ENCODE measurements at places on chromosomes 7 and 10.

GRCh38 chr7:130393841-130394411 lies 13.6 kb downstream of the CPA1 start:
- no peak for DNase-seq

GRCh38 chr10:126549344-126549743 lies 121.1 kb downstream of the C10orf90 start:
- DNase-seq, result no peak

GRCh38 chr10:129766611-129767550 lies 197.2 kb downstream of the EBF3 start:
- DNase-seq, result no peak

- DNase-seq, result no peak
Observed at GRCh38 chr10:70978816-70979480, 90.6 kb upstream of the PCBD1 start.

DNA sequence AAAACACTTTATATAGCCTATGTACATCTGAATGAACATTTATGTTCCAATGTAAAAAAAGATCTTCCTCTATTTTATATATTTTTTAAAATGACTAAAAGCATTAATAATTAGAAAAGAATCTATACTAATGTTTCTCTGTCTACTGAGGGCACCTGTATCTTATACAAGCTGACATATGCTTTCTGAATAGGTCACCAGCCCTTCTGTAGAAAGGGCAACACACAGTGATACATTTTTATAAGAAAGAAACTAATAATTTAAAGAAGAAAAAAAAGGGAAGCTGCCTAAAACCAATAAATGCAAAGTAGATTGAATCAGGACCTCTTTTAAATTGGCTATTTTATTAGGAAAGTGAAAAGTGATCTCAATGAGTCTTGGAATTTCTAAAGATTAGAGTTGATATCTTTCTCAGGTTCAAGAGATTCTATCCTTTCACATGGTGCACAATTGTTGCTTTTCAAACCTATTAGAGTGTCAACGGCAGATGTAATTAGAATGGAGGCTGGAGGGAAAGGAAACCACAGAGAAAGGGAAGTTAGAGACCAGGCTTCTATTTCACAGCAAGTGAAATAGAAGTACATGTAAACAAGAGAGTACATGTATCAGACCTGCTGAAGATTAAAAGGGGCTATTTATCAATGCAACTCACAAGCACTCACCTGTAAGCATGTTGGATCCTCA lies 6.3 kb downstream of the MTPN start:
- DNase-seq, result no peak

DNA sequence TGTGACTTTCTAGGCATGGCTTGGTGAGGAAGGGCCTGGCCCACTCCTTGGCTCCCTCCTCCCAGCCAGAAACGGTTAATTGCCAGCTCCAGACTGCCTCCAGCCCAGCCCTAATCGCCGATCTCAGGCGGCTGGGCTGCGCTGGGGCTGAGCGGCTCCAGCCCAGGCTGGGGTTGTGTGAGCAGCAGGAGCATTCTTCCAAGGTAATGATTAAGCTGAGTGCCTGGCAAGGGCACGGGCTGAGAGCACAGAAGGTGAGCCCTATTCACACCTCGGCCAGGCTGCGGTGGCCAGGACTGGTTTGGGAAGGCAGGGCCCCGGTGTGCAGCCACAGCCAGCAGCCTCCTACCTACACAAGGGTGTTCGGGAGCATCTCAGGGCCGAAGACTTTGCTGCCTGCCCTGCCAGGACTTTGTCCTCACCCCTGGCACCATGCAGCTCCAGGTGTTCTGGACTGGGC lies at the start of gene TMEM72:
TSS of gene TMEM72 (plus strand) at position 257 of the 460 bp plus-strand sequence. CDS start at position 433, 176 bp downstream.
- DNase-seq, result no peak

- peak; percentile 85 for DNase-seq
Observed at GRCh38 chr7:69115788-69116187, 482.5 kb upstream of the AUTS2 start.

GRCh38 chr10:63633677-63634487 lies 112.7 kb downstream of the REEP3 start:
- DNase-seq, result peak; percentile 41

DNA sequence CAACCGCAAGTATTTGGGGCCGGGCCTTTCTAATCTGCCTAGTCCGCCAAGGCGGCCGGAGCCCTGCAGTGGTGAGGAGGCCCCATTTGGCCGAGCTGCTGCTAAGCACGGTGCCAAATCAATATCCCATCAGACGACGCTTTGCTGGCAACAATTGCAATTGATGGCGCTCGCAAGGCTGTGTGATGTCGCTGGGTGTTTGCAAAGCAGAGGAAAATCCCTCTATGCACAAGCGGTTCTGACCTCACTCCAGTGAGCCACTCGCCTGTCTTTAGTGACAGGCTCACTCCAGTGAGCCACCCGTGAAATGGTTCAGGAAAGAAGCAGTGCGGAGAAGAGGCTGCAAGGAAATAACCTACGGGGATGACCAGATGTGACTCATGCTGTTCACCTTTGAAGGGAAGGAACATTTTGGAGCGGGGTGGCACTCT lies 18.3 kb upstream of the PDE1C start:
- no peak for DNase-seq

GRCh38 chr10:133335246-133336117 lies 1.2 kb downstream of the CALY start:
- peak; percentile 65 for DNase-seq

GRCh38 chr7:7805511-7806153 lies 87.2 kb upstream of the RPA3 start:
- no peak for DNase-seq

DNA sequence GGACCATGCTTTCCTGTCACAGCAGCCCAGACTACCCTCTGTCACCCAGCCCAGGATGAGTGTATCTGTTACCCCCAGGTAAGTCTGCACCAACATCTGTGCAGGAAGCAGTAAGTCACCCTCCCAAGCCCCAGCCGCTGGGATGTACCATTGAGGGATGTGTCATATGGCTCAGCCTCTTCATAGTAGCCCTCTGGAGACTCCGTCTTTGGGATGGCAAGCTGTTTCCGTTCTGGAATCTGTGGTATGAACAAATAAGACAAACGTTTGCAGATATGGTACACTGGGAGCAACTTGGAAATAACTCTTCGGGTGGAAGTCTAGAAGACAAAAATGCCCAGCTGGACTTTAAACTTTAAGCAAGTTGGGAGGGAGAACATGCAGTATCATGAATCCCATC lies 81.3 kb downstream of the AFAP1L2 start:
- DNase-seq, result peak; percentile 25

- DNase-seq, result no peak
Observed at GRCh38 chr7:54811846-54812254, 52.8 kb upstream of the SEC61G start.

DNA sequence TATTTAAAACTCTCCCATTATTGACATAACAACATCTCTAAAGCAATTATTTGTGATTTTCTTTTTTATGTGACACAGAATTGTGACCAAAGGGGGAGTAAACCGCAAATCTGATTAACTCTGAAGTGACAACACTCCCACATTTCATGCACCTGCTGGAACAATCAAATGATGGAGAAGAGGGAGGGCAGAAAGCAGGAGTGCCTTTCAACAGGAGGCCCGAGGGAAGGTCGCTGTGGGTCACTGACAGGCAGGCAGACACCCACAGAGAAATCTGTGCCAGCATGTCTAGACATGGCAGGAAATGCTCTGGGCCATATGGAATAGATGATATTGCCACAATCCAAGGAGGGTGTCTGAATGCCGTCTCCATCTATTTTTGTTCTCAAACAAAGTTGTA lies 247.3 kb downstream of the DOCK4 start:
- DNase-seq, result no peak
